ENCODE measurements at places on chromosomes 4 and X.
A peak's percentile ranks its signal among the peaks of the same experiment; 100 is the strongest.

- no peak for DNase-seq
Measured at GRCh38 chr4:147219145-147219544, 261.8 kb upstream of the EDNRA start.

GRCh38 chrX:107429090-107429489, 20.4 kb upstream of the FRMPD3 start:
- no peak for DNase-seq

GRCh38 chr4:6887591-6888371, 21.8 kb upstream of the TBC1D14 start:
- peak; percentile 35 for DNase-seq

DNA sequence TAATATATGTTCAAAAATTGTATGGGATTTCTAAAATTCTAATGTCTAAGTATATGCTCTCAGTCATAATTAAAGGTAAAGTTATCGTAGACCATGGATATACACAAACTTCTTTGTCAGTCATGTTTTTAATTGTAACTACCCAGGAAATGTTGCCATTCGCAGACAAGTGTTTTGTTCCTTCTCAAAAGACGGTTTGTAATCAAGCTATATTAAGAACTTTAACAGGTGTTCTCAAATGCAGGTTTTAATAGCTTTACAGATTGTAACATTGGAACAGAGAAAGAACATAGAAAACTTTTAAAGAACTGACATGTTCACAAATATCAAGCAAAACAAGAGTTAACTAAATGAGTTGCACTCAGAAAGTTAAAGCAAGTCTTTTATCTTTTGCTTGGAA, 58.9 kb downstream of the KDM5C start:
- no peak for DNase-seq
